Head of caudate nucleus (tissue), 42 donors: ENCODE measurements at places on chromosomes 13 and 19.

GRCh38 chr19:51034704-51035103 lies at the start of gene KLK12:
KLK12 (minus strand) TSS chr19:51035002; CDS start chr19:51034621, 381 bp downstream.
- no peak for DNase-seq

GRCh38 chr13:30486230-30487074 lies 20.7 kb upstream of the HMGB1 start:
- DNase-seq, result no peak

DNA sequence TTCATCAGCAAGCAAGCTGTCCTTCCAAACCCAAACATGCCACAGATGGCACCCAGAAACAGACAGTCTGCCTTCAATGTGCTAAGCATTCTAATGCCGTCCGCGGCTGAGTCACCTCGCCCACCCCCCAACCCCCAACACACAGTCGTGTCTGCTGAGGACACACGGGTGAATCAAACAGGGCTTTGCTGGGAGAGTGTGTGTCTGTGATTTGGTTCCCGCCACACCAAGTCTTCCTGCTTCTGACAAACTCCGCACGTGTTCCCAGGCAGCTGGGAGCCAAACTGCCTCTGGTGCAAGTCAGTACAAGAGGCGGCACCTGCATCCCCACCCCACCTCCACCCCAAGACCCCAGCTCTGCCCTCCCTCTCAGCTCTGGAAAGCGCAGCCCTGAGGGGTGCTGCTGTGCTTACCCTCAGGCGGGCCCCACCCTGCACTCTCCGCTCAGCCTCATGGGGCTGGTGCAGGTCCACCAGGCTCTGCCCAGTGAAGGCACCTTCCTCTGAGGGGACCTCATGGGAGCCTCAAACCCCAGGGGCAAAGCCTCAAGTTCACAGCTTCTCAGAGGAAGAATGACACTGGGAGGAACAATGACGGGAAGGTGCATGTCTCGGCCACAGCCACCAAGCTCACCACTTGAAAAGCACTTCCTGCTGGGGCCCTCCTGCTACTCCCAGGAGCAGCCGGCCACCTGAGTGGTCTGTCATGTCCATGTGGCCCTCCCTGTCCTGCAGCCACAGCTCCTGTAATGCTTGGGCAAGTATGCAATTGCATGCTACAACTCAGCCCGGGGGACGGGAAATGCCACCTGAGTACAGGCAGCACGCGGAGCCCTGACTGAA lies 15.0 kb upstream of the SLC35E1 start:
- no peak for DNase-seq

- no peak for DNase-seq
These were observed 23.1 kb downstream of the SIAH3 start for GRCh38 chr13:45828256-45828968.

DNA sequence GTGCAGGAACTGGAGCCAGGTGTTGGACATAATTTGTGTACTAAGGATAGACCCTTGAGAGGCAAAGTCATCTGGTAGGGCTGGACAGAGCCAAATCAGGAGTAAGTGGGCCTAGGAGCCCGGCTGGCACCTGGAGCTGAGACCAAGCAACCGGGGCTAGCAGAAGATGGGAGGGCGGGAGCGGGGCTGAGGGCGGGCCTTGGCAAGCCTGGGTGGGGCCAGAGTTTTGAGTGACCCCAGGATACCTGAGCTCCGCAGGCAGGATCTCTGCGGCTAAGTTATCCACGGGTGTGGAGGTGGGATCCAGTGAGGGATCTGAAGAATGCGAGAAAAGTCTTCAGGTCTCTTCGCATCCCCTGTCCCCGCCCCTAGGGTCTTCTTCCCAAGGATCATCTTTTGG lies 8.2 kb downstream of the HOOK2 start:
- no peak for DNase-seq

DNA sequence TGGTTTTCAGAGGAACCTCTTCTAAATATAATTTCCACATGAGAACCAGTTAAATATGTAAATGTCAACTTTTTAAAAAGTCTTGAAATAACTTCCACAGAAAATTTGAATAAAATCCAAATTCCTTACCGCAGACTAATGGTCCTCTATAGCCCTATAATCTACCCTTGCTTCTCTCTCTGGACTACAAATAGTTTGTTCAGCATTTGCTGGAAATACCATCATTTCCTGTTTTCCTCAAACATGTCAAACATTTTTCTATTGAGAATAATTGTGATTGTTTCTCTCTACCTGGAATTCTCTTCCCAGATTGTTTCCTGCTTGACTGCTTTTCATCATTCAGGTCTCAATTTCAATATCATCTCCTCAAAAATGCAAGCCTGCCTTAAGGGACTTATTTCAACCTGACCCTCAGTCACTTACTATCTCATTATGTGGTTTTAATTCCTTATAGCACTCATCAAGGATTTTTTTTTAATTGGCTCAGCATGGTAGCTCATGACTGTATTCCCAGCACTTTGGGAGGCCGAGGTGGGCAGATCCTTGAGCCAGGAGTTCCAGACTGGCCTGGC lies 898.9 kb upstream of the MIR17HG start:
- no peak for DNase-seq

DNA sequence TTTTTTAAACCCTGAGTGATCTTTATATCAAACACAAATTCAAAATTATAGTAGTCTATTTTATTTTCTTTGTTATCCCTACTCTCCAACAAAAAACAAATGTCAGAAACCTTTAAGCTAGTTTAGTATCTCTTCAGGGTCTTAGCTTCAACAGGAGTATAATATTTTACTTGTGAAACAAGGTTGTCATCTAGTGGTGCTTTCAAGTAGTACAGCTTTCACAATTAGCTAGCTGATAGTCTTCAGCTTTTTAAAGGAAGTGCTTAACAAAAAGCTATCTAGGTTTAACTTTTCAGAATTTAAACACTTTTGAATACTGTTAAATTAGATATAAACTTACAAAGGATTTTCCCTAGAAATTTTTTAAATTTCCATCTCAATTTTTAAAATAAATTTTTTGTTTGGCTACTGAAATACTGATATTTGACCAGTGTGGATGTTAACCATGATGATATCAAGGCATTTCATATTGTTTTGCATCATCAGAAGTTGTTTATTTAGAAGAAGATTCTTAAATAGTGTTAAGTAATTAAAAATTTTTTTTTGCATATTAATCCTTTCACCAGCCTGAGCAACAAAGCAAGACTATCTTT lies 34.2 kb downstream of the TDRD3 start:
- no peak for DNase-seq

DNA sequence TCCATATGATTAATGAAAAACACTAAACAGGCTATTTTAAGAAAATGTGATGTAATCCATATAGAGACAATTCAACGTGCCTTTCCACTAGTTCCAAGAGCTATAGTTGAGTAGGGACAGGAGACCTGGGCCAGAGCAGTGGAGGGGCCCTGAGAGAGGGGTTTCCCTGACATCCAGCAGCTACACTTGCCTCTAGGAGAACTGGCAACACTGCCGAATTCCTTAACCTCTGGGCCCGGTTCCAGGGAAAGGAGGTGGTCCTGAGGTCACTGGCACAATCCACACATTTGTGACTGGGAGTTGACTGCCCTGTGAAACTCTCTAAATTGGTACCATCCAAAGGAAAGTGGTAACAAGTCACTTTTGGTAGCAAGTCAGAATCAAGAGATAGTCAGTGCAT lies 264.4 kb downstream of the DCLK1 start:
- DNase-seq, result no peak

GRCh38 chr13:87259479-87260083 lies 411.6 kb upstream of the SLITRK5 start:
- no peak for DNase-seq

GRCh38 chr13:29674532-29674931 lies 79.0 kb upstream of the SLC7A1 start:
- no peak for DNase-seq

DNA sequence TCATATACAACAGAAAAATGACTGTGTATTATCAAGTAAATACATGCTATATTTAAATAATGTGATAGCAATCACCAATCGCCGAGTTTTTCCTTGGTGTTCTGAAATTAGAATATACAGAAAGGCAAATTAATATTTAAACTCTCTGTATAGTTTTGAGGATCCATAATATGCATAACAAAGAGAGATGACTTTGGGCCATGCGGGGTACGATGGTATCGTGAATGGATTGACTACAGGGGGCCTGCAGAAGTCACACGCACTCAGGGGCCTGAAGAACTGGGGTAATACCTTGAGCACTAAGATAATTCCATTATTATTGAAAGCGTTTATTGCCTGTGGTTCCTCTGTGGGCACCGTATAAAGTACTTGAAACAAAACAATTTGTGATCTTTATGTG lies 314.0 kb downstream of the TEX29 start:
- DNase-seq, result no peak

- DNase-seq, result peak; percentile 62
These were observed 29.1 kb upstream of the POP4 start for GRCh38 chr19:29576761-29577648.

DNA sequence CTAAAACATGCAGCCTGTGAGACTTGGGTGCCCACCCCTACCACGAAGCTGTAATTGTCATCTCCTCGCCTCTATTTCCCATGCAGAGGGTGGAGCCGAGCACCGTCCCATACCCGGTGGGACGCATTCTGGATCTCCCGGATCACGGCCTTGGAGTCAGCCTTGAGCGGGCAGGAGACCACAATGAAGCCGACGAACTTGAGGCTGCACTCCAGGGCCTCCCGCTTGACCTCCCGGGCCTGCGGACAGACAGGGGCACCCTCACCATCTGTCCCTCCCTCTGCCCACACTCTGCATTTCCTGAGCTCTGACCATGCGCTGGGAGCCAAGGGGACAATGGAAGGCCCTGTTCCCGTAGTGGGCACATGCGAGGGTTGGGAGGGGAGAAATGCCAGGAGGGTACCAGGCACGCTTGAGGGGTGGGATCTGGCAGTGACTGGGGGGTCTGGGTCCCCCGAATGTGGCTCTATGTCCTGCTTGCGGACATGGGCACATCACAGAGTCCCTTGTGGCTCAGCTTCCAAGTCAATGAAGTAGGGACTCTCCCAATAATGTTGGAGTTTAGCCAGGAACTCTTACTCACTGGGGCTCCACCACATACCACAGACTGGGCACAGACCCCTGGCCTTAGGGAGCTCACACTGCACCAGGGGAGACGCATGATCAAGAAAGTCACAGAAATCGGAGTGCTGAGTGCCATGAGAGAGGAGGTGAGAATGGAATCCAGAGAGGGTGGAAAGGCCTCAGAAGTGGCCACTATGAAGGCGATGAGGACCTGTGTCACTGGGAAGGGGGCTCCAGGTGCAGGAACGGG lies 9.2 kb upstream of the GMIP start:
- no peak for DNase-seq

DNA sequence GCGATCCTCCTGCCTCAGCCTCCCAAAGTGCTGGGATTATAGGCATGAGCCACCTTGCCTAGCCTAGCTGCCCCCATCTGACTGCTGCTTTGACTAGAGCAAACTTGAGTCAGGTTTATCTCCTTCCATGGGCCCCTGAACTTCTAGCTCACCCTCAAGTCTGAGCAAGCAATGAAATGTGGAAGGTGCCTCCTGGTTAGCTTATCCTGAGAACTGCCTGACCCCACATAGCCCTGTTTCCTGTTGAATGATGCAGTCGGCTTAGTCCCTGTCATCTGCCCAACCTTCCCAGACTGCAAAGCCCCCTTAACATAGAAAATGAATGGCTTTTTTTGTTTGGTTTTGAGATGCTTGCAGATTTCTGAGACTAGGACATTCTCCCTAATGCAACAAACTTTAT lies 8.9 kb upstream of the TMEM160 start:
- no peak for DNase-seq

DNA sequence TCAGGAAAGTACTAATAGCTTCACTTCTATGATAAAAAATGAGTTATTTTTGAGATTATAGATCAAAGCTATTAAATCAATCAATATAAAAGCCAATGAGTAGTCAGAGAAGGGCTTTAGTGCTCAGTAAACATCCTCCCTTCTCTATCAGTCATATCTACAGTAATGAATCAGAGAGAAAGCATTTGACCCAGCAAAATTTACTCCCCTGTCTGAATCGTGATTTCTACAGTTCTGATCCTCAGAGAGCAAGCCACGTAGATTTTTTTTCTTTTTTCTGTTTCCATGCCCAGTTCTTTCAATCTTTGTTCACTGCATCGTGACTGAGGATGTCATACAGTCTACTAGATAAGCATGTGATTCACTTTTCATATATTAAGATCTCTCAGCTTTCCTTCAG lies 16.2 kb upstream of the MBNL2 start:
- no peak for DNase-seq

DNA sequence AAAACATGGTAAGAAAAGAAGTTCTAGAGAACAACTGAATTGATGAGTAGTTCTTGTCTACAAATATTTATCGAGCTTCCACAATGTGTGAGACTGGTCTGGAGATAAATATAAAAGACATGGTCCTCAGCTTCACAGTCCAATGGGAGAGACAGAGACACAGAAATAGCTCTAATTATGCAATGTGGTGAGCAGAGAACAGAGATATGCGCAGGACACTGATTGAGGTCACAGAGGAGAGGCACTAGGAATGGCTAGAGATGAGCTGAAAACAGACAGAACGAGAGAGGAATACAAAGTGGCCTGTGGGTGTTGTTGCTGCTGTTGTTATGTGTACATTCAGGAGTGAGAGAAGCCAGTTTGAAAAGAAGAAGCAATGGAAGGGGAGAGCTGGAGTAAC lies 53.2 kb downstream of the GPALPP1 start:
- DNase-seq, result no peak

DNA sequence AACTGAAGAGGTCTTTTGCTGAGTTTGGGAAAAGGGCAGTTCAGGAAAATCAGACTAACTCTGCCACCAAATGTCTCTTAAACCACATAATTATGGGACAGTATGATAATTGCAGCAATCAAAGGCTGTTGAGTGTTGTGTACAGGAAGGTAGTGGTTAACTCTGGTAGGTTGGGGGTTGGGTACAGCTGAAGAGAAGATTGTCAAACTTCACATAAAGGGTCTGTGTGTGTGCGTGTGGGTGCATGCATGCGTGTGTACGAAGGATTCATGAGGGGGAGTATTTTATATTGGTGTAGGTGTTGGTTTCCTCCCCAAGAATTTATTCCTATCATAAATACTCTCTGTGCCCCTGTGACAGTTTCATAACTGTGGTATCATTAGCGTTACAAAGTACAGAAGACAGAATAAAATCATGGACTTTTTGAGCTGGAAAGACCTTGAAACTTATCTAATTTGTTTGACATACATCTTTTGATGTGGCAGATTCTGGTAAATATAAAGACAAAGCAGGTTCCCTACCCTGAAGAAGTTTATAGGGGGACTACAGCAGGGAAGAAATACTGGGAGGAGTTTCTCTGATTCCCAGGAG lies 94.1 kb downstream of the PCCA start:
- no peak for DNase-seq

- no peak for DNase-seq
These were observed 33.0 kb upstream of the SGCG start for GRCh38 chr13:23147827-23148226.

GRCh38 chr13:77009011-77009410 lies 17.1 kb downstream of the CLN5 start:
- DNase-seq, result no peak

DNA sequence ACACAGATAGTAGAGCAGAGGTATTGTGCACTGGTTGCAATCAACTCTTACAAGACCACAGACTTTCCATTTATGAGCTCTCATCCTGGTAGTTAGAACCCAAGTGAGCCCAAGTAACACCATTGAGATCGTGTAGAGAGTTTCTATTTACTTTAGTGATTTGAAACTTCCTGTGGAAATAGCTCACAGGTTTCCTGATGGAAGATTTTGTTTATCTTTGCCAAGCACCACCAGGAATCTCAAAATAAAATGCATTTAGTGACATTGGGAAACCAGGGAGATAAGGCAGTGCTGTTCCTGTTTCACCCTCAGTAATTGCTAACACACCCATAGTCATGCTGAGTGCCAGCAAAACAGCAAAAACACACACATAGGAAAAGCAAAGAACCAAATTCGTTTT lies 102.5 kb downstream of the FLT1 start:
- DNase-seq, result no peak

GRCh38 chr19:35911790-35912189 lies 3.7 kb upstream of the TYROBP start:
- no peak for DNase-seq
